ENCODE measurements at places on chromosomes 5 and 9. TPM values are rescaled to one million over a fixed set of nuclear protein-coding genes. Genes with fewer than 3 reads are reported as not detected.

GRCh38 chr9:100499460-100499859 lies 26.5 kb downstream of the TMEFF1 start:
- no peak for DNase-seq

GRCh38 chr5:150515446-150515845 lies 7.5 kb downstream of the NDST1 start:
- no peak for DNase-seq

DNA sequence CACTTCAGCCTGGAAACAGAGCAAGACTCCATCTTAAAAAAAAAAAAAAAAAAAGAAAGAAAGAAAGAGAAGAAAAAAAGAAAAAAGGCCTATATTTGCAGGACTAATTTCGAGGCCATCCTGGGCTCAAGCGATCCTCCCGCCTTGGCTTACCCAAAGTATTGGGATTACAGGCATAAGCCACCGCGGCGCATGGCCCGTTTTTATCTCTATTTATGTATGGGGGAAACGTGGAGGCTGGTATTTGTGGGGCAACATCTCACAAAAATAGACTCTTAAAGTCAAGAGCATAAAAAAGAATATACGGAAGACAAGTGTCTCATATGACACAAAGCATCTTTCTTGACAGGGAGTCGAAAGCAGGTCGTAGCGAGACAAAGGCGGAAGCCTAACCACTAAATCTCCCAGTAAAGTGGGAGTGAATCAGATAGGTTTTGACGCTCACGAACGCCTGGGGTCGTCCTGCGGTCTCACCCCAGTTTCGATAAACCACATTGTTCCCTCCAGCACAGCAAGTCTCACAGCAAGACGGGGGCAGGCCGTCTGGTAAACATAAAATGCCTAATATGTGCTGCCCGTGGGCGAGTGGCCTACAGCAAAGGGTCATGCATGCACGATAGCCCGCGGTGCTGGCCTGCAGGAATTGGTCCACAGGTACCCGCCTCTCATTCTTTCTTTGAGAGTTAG lies 1.8 kb upstream of the TRIM41 start:
- DNase-seq, result no peak

- no peak for DNase-seq
These were observed 133.6 kb downstream of the ATG10 start for GRCh38 chr5:82105457-82105856.

DNA sequence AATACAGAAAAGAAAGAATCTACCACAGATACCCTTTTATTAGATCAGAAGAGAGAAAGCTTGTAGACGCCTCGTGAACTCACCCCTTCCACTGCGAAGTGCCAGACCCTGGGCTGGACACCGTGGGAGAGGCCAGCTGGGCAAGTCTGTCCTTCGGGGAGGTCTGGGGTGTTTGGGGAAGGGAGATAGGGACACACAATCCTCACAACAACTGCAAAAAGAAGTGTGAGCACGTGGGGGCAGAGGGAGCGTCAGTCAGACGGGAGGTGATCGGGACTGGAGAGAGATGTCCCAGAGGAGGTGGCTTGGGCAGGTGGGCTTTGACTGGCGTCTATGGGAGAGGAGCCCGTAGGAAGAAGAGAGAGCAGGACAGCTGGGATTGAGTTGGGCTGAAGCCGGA lies 27.3 kb upstream of the GRHPR start:
- DNase-seq, result no peak

GRCh38 chr5:124453221-124454051 lies 293.0 kb downstream of the ZNF608 start:
- DNase-seq, result no peak

DNA sequence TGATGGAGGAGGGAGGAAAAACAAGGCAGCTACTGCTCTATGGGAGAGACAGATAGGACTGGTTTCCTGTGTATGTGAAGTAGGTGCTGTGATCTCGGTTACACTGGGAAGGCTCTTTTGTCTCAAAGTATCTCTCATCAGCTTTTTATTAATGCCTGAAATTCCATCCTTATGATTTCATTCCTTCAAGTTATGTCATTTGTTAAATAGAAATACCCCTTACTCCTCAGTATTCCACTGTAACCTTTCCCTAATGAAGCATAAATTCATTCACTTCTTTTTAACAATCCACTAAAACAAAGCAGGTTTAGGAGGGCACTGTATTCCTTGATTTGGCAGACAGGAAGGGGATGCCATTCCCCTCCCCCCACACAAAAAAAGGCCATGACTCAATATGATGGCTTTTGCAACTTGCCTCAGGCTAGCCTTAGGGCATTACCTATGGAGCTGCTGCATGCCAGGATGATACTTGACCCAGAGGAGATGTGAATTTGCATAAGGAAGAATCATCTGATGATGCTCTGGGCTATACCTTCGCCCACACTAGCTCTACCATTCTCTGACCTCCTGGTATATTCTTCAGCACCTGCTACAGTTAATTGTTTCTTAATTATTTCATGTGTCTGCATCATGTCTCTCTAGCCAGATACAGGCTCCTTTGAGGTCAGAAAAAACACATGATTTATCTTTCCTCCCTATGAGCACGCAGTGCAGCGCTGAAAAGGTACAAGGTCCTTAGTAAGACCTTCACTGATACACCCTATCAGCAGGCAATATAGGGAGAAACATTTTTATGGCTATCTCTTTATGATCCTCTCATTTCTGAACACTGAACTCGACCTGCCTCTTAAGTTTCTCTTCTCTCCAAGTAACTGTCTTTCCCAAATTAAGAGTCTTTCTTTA lies 26.3 kb downstream of the NR3C1 start:
- no peak for DNase-seq

DNA sequence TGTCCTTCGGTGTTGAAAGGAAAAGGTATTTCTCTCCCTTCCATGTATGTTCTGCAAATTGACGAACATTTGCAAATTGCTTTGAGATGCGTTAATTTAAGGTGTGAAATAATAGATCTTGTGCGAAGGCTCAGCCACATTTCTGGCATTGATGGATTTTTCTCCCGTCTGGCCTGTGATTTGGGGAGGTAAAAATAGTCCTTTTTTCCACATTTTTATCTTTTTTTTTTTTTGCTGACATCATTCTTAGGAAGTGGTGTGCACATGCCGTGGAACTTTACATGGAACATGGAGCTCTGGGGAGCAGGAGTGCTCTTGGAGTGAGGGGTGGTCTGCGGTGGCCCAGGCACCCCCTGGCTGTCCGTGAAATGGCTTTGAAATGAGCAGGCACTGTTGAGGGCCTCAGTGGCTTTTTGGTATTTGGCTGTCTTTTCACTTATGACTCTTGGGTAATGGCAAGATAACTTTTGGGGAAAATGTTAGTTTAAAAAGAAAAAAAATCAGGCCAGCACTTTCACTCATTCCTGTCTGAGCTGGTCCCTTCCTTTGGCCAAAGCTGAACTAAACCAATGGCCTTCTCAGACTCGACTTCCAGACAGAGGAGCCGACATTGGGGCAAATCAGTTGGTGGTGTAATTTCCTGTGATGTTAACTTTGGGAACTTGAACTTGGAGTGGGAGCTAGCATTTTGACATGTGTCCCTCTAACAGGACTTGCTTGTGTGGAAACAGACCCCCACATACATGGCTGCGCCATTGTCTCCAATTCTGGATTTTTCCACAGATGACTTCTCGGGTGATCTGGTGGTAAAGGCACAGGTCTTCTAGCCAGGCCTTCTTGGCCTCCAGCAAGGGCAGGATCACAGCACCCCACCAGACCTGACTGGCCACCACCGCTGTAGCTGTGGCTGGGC lies 4.2 kb downstream of the NEK6 start:
- DNase-seq, result no peak

- no peak for DNase-seq
These were observed 346.0 kb upstream of the PANK3 start for GRCh38 chr5:168925160-168925559.

DNA sequence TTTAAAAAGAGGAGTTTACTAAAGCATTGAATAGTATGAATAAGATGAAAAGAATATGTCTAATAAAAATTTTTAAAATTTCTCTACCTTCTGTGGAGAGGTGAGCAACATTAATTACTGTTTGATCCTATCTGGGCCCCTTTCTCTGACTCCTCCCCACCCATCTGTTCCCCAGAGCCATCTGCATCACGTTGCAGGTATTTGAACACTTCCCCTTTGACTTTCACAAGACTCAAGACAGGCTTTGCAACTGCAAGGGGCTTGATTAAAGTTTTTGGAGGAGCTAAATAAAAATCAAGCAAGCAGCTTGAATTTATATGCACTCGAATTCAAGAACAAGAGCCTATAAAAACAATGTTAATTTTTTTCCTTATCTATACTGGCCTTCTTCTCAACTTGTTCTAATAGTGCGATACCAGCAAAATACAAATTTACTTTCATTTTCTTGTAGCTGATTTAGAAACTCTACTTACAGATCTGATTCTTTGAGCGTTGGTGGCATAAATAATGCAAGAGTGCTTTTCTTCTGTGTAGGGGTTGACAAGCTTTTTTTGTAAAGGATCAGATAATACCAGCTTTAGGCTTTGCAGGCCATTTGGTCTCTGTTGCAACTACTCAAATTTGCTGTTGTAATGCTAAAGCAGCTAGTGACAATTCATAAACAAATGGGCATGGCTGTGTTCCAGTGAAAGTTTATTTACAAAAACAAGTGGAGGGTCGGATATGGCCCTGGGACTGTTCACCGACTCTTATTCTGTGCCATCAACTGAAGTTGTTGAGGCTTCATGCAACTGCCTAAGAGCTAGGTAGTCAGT lies 21.2 kb downstream of the TXNDC8 start:
- DNase-seq, result no peak

DNA sequence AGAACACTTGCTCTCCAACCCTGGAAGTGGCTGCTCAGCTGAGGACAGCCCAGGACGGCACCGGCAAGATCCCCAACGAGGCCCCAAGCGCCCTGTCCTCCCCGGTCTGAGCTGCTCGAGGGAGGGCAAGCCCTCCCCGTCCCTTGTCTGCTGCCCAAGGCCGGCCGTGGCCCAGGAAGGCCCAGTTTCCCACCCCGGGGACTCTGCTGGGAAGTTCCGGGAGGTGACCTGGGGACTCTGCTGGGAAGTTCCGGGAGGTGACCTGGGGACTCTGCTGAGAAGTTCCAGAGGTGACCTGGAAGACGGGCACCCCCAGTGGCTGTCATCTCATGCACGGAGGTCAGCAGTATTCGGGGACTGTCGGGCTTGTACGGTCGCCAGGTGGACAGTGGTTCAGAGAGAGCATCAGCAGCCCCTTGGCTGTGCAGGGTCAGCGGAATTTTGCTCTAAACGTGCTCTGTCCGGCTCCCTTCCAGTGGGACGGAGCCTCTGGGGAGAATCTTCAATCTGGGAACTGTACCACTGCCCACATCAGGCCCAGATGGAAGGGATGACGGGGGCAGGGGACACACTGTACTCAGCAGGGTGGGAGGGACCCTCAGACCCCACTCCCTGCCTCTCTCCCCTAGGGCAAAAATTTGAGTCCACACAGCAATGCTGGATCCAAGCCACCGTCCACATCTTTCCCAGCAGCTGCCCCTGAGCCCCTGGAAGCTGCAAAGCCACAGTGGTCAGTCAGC lies 7.2 kb downstream of the NACC2 start:
- DNase-seq, result no peak

- DNase-seq, result no peak
These were observed 2.0 kb downstream of the ASPN start for GRCh38 chr9:92480291-92480771.

DNA sequence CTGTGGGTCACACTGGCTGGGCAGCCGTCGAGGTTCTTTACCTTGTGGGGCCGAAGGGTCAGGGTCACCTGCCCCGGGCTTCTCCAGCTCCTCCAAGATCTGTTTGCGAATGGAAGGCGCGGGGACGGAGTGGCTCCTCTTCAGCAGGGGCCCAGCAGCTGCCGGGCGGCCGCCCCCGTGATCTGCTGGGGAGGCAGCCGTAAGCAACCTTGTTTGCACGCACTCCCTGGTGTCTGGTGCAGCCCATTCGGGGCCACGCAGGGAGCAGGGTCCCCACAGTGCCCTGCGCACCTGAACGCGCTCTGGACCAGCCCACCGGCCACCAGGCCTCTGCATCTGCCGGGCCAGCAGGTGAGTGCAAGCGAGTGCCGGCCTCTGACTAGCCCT lies 34.9 kb downstream of the PNPLA7 start:
- no peak for DNase-seq

DNA sequence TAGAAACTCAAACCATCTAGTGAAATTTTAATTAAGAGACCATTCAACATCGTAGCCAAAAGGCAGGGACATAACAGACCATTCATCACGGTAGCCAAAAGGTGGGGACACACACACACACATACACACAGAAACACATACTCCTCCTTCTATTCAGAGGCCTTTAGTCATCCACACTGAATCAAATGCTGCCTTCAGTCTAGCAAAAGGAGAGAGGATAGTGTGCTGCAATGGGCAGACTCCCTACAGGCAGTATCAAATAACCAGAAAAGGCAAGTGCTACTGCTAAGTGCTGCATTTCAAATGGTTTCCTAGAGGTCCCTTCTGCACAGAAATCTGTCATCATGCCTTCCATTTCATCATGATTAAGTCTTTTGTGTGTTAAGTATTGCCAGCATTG lies 303.9 kb downstream of the TRIM32 start:
- no peak for DNase-seq

- no peak for DNase-seq
These were observed 204.1 kb downstream of the ELAVL2 start for GRCh38 chr9:23621924-23622323.

DNA sequence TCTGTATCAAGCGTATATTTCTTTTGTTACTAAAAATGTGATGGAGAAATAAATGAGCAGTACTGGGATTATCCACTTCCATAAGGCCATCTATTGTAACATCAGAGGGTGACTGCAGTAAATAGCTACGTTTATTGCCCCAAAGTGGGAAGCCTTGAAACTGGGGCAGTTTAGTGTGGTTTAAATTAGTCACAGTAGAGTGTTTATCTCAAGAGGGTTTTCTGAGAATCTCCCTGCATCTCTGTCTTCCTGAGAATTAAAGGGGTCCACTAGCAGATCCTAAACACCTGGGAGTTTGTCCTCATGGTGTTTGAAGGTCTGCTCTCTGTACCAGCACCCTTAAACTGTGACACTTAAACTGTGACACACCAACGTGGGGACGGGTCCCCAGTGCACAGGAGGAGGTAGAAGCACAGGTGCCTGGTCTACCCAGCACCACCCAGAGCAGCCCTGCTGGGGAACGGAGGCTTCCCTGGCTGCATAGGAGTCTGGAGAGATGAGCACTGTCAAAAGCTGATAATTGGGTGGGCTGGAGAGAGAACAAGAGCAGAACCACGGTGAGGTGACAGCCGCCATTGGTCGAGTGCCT lies 25.2 kb downstream of the PRRC2B start:
- no peak for DNase-seq

DNA sequence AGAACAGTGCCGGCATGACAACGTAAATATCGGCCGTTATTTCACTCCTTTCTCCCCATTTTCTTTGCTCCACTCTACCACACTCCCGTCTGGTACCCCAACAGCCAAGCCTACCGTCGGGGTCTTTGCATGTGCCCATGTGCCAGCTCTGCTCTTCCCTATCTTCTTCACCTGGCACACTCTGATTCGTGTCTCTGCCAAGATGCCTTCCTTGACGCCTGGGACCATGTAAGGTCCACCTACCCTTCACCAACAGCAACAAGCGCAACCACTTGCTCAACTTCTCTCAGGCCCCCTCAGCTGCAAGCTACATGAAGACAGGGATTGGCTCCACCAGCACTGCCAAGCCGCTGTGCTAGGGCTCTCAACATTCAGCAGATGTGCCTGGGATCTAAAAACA lies 4.4 kb downstream of the MGAT1 start:
- DNase-seq, result no peak

- DNase-seq, result no peak
These were observed at the start of gene BHMT for GRCh38 chr5:79111387-79111959. BHMT (plus strand) TSS chr5:79111809; CDS start chr5:79111886, 77 bp downstream.

GRCh38 chr9:107545036-107545435 lies 55.5 kb upstream of the KLF4 start:
- no peak for DNase-seq

Gene ADAMTS12
- total RNA-seq, result 7.8 TPM

Gene SMIM33
- not detected for total RNA-seq

Gene GAS1
- total RNA-seq, result 4.0 TPM

Gene PCDHB5
- total RNA-seq, result 29.4 TPM

Gene BAG1
- total RNA-seq, result 71.5 TPM

Gene ANKRD18B
- total RNA-seq, result 2.9 TPM
